Suprapubic skin (tissue), 4 donors: ENCODE measurements at places on chromosomes 16 and 17. TPM values are rescaled to one million over a fixed set of nuclear protein-coding genes. Genes with fewer than 3 reads are reported as not detected.

Gene OR3A2
- total RNA-seq: not detected

Gene MMP2
- 71.4 TPM for total RNA-seq

Gene SALL1
- 0.08 TPM for total RNA-seq

Gene BAIAP3
- total RNA-seq: 6.2 TPM

GRCh38 chr17:16494059-16494458 is 2.1 kb upstream of the LRRC75A start:
- DNase-seq: no peak

DNA sequence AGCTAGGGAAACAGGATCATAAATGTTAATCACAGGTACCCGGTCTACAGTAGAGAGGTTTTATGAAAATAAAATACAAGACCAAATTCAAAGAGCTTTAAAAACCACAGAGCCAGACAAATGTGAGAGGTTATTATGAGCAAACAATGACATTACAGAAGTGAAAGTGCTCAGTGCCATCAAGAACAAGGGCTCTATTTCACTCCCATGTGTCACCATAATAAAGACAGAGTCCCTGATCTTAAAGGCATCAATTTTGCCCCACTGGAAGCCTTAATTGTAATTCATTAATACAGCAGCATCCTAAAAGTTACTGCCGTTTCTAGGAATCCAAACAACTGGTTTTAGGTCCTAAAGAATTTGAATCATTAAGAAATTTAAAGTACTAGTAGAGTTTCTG is 43.7 kb upstream of the CDRT4 start:
- no peak for DNase-seq

- DNase-seq: no peak
Measured at GRCh38 chr16:74094962-74095361, 201.7 kb upstream of the PSMD7 start.

DNA sequence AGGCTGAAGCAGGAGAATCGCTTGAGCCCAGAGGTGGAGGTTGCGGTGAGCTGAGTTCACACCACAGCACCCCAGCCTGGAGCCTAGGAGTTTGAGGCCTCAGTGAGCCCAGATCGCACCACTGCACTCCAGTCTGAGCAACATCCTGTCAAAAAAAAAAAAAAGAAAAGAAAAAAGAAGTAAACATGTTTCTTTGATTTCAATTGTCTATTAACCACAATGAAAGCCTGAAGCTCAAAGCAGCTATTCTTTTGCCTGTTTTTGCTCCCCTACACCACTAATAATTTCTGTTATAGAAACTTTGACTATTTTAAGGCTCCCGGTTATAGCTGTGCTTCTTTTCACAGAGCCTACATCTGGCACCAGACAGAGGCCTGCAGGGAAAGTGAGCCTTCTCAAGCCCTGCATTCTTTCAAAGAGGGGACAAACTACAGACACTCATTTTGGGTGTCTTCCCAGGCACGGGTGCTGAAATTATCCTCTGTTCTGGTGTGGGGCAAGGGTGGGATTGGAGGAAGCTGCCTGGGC is 14.2 kb upstream of the SLC52A1 start:
- DNase-seq: no peak

GRCh38 chr16:53775821-53776431 is 72.0 kb downstream of the FTO start:
- DNase-seq: no peak

DNA sequence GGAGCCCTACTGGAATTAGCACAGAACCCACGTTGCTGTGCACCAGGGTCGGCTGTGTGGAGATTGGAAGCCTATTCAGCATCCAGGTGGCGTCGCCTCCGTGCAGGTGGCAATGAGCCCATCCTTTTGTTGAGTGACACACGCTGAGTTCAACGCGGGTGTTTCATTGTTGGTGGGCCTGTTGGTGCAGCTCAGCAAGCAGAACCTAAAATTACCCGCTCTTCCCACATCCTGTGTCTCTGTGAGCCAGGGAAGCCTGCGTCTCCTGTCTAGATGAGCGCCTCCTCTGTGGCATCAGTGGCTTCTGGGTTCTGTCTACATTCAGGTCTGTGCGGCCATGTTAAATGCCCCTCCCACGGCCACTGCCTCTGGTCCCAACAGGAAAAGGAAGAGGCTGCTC is 14.5 kb downstream of the CD2BP2 start:
- no peak for DNase-seq

GRCh38 chr17:37406635-37407461 is at the start of the genes ACACA and TADA2A:
Gene ACACA (minus strand): TSS chr17:37406836. CDS start chr17:37406299, 537 bp downstream.
Gene TADA2A (plus strand): TSS chr17:37406886. CDS start chr17:37411366, 4,480 bp downstream.
- peak; percentile 86 for DNase-seq

- DNase-seq: no peak
Measured at GRCh38 chr16:3745751-3746355, 28.5 kb upstream of the TRAP1 start.
